ENCODE measurements at places on chromosomes 4 and X.
A peak's percentile ranks its signal among the peaks of the same experiment; 100 is the strongest.

DNA sequence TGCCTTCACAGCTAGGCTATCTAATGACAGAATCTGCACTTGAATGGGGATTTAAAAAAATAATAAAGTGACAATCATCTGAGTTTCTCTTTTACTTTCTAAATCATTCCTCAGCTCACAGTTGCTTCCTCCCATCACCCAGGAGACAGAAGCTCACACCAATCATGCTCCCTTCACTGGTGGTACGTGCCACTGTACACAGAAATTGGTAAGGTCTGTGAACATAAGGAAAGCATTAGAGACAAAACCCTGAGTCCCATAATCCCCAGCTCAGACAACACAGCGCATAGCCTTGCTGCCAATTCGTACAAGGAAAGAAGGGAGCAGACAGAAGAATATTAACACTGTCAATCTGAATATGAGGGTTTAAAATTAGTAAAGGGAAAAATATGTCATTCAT lies 133.1 kb downstream of the IDS start:
- no peak for DNase-seq

GRCh38 chr4:7539186-7539585 lies 104.5 kb upstream of the PSAPL1 start:
- no peak for DNase-seq

DNA sequence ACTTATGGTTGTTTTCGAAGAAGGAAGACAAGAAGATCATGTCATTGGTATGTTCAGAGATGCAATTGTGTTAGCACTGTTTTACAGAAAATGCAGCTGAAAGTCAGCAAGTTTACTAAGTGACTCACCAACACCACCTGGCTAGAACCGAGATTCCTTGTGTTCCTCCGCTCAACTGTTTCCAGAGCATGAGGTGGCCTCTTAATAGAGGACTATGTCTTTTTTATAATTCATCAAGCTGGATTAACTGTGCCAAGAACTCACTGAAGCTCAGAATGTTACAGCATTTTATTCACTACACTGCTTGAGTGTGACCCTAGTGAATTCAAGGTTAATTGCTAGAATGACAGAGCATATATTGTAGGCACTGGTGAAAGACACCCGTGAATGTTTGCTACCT lies 1573.5 kb upstream of the TENM3 start:
- no peak for DNase-seq

GRCh38 chr4:74157154-74157553 lies 764 bp upstream of the MTHFD2L start:
- peak; percentile 15 for DNase-seq

GRCh38 chr4:140112576-140112975 lies 41.4 kb downstream of the MAML3 start:
- no peak for DNase-seq

- no peak for DNase-seq
Measured at GRCh38 chr4:88969746-88970145, 87.2 kb downstream of the FAM13A start.

DNA sequence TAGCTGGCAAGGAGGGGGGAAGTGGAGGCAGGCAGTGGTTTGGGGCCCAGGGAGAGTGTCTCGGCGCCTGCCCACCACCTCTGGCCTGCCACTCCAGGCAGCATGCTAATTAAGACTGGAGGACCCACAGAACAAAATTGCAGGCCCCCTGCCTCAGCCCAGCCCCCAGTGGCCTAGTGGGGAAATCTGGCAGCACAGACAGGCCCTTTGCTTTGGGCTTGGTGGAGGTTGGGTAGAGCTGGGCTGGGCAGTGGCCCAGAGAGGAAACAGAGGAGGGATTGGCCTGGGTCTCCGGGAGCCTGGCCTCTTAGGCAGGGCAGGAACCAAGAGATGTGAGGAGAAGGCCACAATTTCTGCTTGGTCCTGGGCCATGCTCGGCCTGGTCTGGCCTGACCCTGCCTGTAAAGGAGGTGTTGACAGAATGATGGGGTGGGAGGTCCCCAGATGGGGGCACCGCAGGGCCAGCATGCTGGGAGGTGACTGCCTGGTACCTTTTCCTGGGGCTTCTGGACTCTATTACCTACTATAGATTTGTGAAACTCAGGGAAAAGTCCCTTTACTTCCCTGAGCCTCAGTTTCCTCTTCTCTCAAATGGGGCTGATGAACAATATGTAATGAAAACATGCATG lies 92.4 kb upstream of the PJA1 start:
- no peak for DNase-seq

- DNase-seq: no peak
Measured at GRCh38 chr4:24570172-24570571, 14.2 kb downstream of the DHX15 start.
